ENCODE measurements at places on chromosomes 3 and 15. TPM values are rescaled to one million over a fixed set of nuclear protein-coding genes. Genes with fewer than 3 reads are reported as not detected.

- H3K4me1 ChIP-seq, result no peaks in the 10 kb centered on the region
- DNase-seq, result no peak
- no peaks in the 10 kb centered on the region for H3K36me3 ChIP-seq
- no peaks in the 10 kb centered on the region for H3K27me3 ChIP-seq
These were observed 145.7 kb upstream of the CTDSPL start for GRCh38 chr3:37715976-37716375.

DNA sequence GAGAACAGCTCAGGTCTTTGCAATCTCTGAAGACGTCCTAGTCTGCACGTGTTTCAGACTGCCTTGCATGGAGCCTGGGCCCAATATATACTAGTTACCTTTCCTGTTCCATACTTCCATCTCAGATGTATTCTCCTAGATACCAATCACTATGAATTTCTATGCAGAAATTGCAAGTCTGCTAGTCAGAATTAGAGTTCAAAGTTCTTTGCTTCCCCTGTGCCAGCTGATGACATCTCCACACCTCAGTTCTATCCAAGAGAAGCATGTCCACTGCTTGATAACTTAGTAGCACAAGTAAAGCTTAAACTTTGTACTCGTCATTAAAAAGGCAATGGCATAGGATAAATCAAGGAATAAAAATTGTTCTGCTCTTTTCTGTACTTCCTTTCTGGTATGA is 133.6 kb upstream of the PLXND1 start:
- no peaks in the 10 kb centered on the region for H3K27me3 ChIP-seq
- no peak for DNase-seq
- H3K27ac ChIP-seq, result no peak overlapping the region
- no peaks in the 10 kb centered on the region for H3K36me3 ChIP-seq

Gene CPLX3
- not detected for polyA plus RNA-seq

Gene UACA
- 12.5 TPM for polyA plus RNA-seq

DNA sequence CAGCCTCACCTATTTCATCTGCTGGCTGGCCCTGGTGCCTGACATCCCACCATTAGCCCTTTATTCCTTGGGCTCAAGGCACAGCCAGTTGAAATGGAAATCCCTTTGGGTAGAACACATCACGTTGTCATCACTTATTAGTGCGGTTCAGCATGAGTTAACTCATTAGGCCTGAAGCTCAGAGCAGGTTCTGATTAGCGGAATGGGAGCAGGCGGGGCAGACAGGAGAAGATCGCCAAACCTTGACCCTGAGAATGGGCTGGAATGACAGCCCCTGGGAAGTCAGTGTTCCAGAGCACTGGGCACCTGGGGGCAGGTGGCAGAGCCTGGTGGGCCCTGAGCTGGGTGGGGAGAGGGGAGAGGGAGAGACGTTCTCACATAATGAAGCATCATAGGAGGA is 5.8 kb downstream of the ITGA11 start:
- H3K27me3 ChIP-seq, result no peaks in the 10 kb centered on the region
- H3K36me3 ChIP-seq, result no peaks in the 10 kb centered on the region
- H3K27ac ChIP-seq, result no peak overlapping the region
- H3K4me1 ChIP-seq, result no peaks in the 10 kb centered on the region

- H3K27ac ChIP-seq, result peak overlapping the region; percentile 44
- DNase-seq, result no peak
- H3K27me3 ChIP-seq, result no peaks in the 10 kb centered on the region
- no peak overlapping the region for H3K4me3 ChIP-seq
- peaks cover 6% of the 10 kb centered on the region for H3K4me1 ChIP-seq
- H3K36me3 ChIP-seq, result no peaks in the 10 kb centered on the region
These were observed 256.1 kb upstream of the ONECUT1 start for GRCh38 chr15:53046153-53046790.

- no peak for DNase-seq
- H3K4me1 ChIP-seq, result no peaks in the 10 kb centered on the region
- no peak overlapping the region for H3K4me3 ChIP-seq
These were observed 71.1 kb upstream of the OXTR start for GRCh38 chr3:8840556-8840955.

Measured in liver (tissue), 10 donors.